Activated naive CD8-positive, alpha-beta T cell treated with anti-CD3 and anti-CD28 coated beads, Interleukin-2, amount 50 U/mL, for 24 hours (primary cell): ENCODE measurements at places on chromosomes 3 and 15.

GRCh38 chr3:61989681-61990080, 383.7 kb downstream of the FEZF2 start:
- no peak overlapping the region for H3K27ac ChIP-seq
- no peaks in the 10 kb centered on the region for H3K36me3 ChIP-seq
- no peaks in the 10 kb centered on the region for H3K27me3 ChIP-seq
- H3K4me3 ChIP-seq: no peak overlapping the region

- no peak overlapping the region for H3K27ac ChIP-seq
- H3K27me3 ChIP-seq: no peaks in the 10 kb centered on the region
- no peaks in the 10 kb centered on the region for H3K36me3 ChIP-seq
- DNase-seq: no peak
Observed at GRCh38 chr3:160869825-160870224, 113.8 kb downstream of the PPM1L start.

DNA sequence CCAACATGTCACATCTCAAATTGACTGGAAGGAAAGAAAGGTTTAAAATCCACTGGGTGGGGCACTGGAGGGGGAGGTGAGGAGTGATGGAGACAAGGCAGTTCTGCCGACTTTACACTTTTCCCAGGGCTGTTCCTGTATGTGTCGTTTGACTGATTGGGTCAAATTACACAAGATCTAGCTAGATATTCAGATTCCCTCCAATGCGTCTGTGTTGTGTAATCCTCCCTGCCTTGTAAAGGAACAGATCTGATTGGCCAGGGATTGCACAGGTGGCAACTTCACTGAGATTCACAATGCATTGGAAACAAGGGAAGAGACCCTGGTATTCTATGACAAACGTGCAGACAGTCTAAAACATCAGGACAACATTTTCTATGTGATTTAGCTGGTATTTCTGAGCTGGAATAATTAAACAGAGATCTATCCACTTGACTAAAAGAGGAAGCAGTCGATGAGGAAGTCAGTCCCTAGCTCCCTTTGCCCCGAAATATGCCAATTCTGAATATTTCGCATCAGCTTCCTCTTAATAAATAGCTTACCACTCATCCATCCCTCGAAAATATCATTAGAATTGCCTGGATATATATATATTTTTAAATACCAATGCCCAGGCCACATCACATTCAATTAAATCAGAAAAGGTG, 312.9 kb downstream of the RORA start:
- no peak for DNase-seq
- no peak overlapping the region for H3K4me3 ChIP-seq
- H3K4me1 ChIP-seq: peaks cover 22% of the 10 kb centered on the region
- H3K36me3 ChIP-seq: no peaks in the 10 kb centered on the region

DNA sequence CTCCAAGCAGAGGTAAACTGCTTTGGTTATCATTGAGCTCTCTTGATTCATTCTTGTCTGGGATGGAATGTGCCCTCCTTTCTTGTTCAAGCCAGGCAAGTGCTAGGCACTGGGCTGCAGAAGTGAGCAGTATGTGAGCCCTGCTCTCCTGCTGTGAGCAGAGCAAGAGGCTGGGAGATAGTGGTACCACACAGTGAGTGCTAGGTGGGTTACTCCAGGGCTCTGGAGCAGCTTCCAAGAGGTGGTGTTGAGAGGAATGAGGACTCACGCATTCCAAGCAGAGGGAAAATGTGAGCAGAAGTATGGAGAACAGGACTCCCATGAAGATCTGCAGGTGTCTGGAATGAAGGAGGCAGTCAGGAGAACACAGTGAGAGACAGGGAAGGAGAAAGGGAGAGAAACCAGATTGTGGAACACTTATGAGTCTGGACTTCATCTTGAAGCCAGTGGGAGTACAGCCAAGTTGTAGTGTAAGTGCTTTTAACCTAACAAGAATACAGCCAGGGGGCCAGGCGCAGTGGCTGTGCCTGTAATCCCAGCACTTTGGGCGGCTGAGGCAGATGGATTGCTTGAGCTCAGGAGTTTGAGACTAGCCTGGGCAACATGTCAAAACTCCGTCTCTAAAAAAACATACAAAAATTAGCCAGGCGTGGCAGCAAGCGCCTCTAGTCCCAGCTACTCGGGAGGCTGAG, 199.9 kb upstream of the CTDSPL start:
- no peak overlapping the region for H3K4me3 ChIP-seq
- no peaks in the 10 kb centered on the region for H3K36me3 ChIP-seq
- no peaks in the 10 kb centered on the region for H3K4me1 ChIP-seq
- no peak for DNase-seq
- peaks cover 7% of the 10 kb centered on the region for H3K27me3 ChIP-seq
- H3K27ac ChIP-seq: no peak overlapping the region

DNA sequence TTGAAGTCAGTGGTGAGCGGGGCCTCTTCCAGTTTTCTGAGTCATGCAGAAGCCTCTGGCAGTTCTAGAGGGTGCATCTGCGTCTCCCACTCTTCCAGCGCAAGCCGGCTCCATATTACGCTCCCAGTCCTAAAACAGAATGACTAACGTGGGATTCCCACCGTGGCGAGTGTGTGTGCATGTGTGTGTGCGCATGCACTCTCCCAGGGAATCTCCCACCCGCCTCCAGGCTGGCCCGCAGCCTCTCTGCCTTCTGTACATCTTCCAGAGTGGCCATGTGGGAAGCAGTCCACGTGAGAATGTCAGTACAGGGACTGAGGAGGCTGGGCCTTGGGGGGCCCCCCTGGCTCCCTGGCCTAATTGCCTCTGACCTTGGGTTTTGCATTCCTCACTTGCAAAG, 87.7 kb downstream of the LSM3 start:
- H3K36me3 ChIP-seq: no peaks in the 10 kb centered on the region
- no peaks in the 10 kb centered on the region for H3K27me3 ChIP-seq
- no peak overlapping the region for H3K27ac ChIP-seq
- H3K4me3 ChIP-seq: no peak overlapping the region

- peaks cover 55% of the 10 kb centered on the region for H3K36me3 ChIP-seq
- no peak for DNase-seq
- H3K4me3 ChIP-seq: no peak overlapping the region
- H3K27ac ChIP-seq: no peak overlapping the region
- peaks cover 8% of the 10 kb centered on the region for H3K4me1 ChIP-seq
Observed at GRCh38 chr3:143035466-143036211, 34.3 kb downstream of the U2SURP start.

DNA sequence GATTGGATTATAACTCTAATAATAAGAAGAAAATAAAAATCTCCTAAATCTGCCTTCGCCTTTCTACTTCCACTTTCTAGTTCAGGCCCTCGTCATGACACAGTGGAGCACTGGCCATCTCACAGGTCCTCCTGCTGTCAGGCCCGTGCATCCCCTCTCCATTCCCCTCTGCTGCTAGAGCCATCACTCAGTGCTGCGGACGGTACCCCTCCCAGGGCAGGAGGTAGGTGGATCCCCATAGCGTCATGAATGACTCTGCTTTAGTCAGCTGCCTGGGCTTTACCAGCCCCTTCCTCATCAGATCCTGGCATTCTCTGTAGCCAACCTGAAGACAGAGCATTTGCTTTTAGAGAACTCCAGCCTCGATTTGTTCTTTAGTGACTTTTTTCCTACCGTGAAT, 12.0 kb upstream of the PPP1R2 start:
- H3K4me1 ChIP-seq: peaks cover 57% of the 10 kb centered on the region
- no peak for DNase-seq
- H3K27ac ChIP-seq: no peak overlapping the region
- H3K4me3 ChIP-seq: no peak overlapping the region

GRCh38 chr3:46271209-46271745, 29.0 kb downstream of the CCR3 start:
- H3K36me3 ChIP-seq: no peaks in the 10 kb centered on the region
- no peak overlapping the region for H3K4me3 ChIP-seq
- peaks cover 18% of the 10 kb centered on the region for H3K27me3 ChIP-seq
- peaks cover 15% of the 10 kb centered on the region for H3K4me1 ChIP-seq
- H3K27ac ChIP-seq: no peak overlapping the region
- DNase-seq: no peak

- H3K36me3 ChIP-seq: no peaks in the 10 kb centered on the region
- no peak for DNase-seq
- H3K4me3 ChIP-seq: no peak overlapping the region
- H3K4me1 ChIP-seq: peaks cover 4% of the 10 kb centered on the region
- H3K27ac ChIP-seq: no peak overlapping the region
- peaks cover 46% of the 10 kb centered on the region for H3K27me3 ChIP-seq
Observed at GRCh38 chr3:57081173-57081572, 20.7 kb downstream of the SPATA12 start.

DNA sequence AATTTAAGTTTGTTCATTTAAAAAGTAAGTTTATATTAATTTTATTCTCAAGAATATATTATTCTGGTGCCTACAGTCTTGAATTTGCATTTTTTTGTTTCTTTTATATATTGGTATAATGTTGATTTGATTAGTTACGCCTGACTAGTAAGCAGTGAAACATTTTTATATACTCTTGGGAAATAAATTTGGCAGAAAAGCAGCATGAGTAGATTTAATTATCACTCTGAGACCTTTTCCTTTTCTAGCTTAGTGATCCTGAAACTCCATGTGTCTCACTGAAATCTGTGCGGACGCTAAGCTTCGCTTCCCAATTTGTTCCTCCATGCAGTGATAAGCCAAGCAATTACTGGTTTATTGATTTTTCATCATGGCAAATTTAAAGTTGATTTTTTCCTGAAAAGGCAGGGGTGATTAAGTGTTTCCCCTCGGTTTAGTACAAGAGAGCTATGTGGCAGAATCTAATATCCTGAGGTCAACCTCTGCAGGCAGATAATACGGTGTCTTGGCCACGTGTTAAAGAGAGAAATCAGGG, 87.2 kb upstream of the MLF1 start:
- H3K27ac ChIP-seq: no peak overlapping the region
- H3K4me3 ChIP-seq: no peak overlapping the region
- no peaks in the 10 kb centered on the region for H3K27me3 ChIP-seq
- no peaks in the 10 kb centered on the region for H3K36me3 ChIP-seq
- no peak for DNase-seq
- H3K4me1 ChIP-seq: no peaks in the 10 kb centered on the region

DNA sequence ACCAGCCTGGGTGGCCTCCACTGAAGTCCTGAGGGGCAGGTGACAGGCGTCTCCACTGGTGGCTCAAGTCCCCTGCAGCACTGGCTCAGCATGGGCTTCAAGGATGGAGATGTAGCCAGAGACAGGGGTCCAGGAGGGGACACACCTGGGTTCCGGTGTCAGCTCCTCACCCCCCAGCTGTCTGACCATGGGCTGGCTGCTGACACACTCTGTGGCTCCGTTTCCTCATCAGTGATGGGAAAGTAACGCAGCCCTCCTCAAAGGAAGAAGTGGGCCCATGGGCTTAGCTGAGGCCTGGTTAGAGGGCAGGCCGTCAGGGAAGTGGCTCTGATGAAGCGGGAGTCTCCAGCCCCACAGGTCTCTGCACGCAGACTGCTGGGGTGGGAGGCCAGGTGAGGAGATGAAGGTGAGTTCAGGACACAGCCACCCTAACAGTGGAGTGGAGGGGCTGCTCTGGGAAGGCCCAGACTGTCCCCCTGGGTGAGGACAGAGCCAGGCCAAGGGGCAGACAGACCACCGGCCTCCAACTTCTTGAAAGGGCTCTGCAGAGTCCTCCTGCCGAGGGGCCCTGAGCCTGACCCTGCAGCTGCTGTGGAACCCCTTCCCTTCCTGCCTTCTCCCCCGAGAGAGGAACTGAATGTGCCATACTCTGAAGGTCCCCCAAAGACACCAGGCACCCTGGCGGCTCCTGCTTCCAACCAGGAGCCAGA, 24.0 kb downstream of the PSTPIP1 start:
- no peak for DNase-seq
- H3K27me3 ChIP-seq: no peaks in the 10 kb centered on the region
- H3K27ac ChIP-seq: peak overlapping the region; percentile 100
- H3K4me1 ChIP-seq: peaks cover 97% of the 10 kb centered on the region

GRCh38 chr15:88631464-88632028, 7.3 kb upstream of the ISG20 start:
- H3K4me3 ChIP-seq: no peak overlapping the region
- no peak overlapping the region for H3K27ac ChIP-seq
- no peaks in the 10 kb centered on the region for H3K27me3 ChIP-seq
- H3K36me3 ChIP-seq: peaks cover 82% of the 10 kb centered on the region

- H3K27me3 ChIP-seq: no peaks in the 10 kb centered on the region
- no peak overlapping the region for H3K27ac ChIP-seq
- no peak overlapping the region for H3K4me3 ChIP-seq
- DNase-seq: no peak
Observed at GRCh38 chr3:57108684-57109083, 48.2 kb downstream of the SPATA12 start.

- H3K27me3 ChIP-seq: no peaks in the 10 kb centered on the region
- no peak overlapping the region for H3K4me3 ChIP-seq
- no peak for DNase-seq
- no peaks in the 10 kb centered on the region for H3K36me3 ChIP-seq
- peaks cover 19% of the 10 kb centered on the region for H3K4me1 ChIP-seq
Observed at GRCh38 chr3:196220587-196220986, 4.3 kb downstream of the SLC51A start.

GRCh38 chr3:46484911-46485778, 12.6 kb upstream of the RTP3 start:
- H3K4me1 ChIP-seq: peaks cover 9% of the 10 kb centered on the region
- DNase-seq: no peak
- H3K4me3 ChIP-seq: no peak overlapping the region
- no peaks in the 10 kb centered on the region for H3K36me3 ChIP-seq
- H3K27me3 ChIP-seq: peaks cover 5% of the 10 kb centered on the region
- no peak overlapping the region for H3K27ac ChIP-seq

DNA sequence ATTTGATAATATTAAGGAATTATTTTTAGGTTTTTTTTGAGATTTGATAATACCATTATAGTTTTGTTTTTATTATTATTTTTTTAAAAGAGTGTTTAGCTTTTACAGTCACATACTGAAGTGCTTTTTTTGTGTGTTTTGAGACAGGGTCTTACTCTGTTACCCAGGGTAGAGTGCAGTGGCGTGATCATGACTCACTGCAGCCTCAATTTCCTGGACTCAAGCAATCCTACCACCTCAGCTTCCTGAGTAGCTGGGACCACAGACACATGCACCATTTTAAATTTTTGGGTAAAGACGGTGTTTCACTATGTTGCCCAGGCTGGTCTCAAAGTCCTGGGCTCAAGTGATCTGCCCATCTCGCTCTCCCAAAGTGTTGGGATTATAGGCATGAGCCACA, 73.0 kb downstream of the SUMF1 start:
- peaks cover 50% of the 10 kb centered on the region for H3K4me1 ChIP-seq
- H3K36me3 ChIP-seq: peaks cover 41% of the 10 kb centered on the region
- H3K27me3 ChIP-seq: no peaks in the 10 kb centered on the region
- H3K4me3 ChIP-seq: peak overlapping the region; percentile 27

GRCh38 chr15:68503791-68504680, 72.1 kb upstream of the ITGA11 start:
- H3K27me3 ChIP-seq: peaks cover 8% of the 10 kb centered on the region
- H3K4me1 ChIP-seq: no peaks in the 10 kb centered on the region
- no peak for DNase-seq
- H3K36me3 ChIP-seq: no peaks in the 10 kb centered on the region

- DNase-seq: no peak
- peak overlapping the region; percentile 46 for H3K27ac ChIP-seq
- H3K36me3 ChIP-seq: no peaks in the 10 kb centered on the region
- H3K4me3 ChIP-seq: no peak overlapping the region
Observed at GRCh38 chr3:196186651-196187573, 24.3 kb downstream of the ZDHHC19 start.

- H3K36me3 ChIP-seq: no peaks in the 10 kb centered on the region
- DNase-seq: no peak
- no peak overlapping the region for H3K4me3 ChIP-seq
- H3K27me3 ChIP-seq: no peaks in the 10 kb centered on the region
Observed at GRCh38 chr3:108099244-108099643, 8.4 kb upstream of the CD47 start.
